ENCODE measurements at places on chromosomes 2 and 18.

DNA sequence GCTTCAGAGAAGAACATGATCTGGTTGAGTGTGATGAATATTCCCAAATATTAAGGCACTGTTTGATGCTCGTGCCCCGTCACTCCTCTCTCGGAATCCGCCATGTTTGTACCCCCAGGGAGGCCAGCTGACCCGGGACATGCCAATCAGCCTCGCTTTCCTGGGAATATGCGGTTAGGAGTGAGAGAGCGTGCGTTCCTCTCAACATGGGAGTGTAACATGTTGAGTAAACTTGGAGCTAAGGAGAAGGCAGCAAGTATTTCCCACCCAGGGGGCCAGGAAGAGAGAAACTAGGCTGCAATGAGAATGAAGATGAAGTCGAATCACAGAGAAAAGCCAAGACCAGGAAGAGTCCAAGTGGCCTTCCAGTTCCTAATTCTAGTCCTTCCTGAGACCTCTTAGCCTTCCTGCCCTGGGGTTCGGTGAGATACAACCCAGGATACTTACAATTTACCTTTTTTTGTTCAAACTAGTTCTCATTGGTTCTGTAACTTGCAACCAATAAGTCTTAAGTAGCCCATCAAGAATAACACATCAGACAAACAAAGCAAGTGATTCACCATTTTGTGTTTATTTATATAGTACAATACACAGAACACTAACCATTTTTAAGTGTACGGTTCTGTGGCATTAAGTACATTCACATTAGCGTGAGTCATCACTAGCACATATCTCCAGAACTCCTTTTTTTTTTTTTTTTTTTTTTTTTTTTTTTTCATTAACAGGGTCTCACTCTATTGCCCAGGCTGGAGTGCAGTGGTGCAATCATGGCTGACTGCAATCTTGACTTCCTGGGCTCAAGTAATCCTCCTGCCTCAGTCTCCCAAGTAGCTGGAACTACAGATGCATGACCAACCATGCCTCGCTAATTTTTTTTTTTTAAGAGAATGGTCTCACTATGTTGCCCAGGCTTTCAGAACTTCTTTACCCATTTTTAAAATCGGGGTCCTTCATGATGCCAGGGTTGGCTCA lies 36.4 kb upstream of the SLC1A4 start:
- DNase-seq: no peak

DNA sequence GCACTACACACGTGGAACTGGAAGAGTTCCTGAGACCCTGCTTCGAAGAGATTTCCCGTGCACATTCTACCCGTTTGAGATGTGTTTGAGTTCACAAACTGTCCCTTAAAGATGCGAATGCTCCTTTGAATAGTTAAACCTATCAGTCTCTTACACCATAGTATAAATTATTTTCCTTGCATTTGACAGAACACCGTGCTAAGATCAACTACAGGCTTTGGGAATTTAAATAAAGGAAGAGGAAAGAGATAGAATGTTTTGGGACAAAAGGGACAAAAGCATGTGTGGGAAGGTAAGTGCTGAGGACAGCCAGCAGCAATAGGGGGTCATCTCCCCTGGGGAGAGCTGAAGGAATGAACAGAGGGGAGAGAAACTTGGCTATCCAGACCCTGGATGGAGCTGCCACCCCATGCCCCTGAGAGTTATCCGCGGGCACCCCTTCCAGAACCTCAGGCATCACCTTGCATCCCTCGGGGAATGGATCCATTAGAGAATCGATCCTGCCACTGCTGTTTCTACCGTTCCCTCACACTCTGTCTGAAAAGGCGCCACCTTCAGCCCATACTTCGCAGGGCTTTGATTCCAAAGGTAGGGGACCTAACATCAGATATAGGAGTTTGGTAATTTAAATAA lies 888 bp upstream of the ADCY3 start:
- peak; percentile 8 for DNase-seq

- DNase-seq: no peak
Measured at GRCh38 chr2:157526070-157526469, 82.2 kb upstream of the CYTIP start.

GRCh38 chr2:106572541-106573450 lies 85.6 kb downstream of the CD8B2 start:
- no peak for DNase-seq

GRCh38 chr18:32067375-32068167 lies 24.1 kb upstream of the RNF138 start:
- DNase-seq: no peak

- no peak for DNase-seq
Measured at GRCh38 chr2:213566846-213567245, 282.6 kb downstream of the SPAG16 start.

DNA sequence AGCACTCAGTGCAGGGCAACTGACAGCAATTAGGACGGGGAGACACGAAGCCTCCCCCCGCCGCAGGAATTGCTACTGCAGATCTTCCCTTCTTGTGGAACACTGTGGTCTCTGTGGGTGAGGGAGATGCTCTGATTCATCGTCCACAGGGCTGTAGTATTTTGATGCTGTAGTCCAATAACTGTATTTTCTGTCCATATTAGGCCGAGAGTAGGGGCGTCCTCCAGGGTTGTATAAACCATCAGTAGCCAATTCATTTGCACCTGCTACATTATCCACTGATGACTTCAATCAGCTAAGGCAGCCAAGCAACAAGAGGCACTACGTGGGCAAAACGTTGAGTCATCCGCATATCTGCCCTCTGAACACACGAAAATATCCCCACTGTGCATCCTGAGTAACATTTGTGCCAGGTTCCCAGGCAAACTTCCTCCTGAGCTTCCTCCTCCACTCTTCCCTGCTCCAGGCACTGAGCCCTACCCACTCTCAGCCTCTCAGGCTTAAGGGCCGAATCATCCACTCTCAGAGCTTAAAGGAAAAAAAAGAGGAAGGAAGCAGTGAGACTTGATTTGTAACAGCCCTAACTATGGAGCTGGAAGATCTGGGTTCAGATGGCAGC lies 62.1 kb downstream of the LBH start:
- no peak for DNase-seq

DNA sequence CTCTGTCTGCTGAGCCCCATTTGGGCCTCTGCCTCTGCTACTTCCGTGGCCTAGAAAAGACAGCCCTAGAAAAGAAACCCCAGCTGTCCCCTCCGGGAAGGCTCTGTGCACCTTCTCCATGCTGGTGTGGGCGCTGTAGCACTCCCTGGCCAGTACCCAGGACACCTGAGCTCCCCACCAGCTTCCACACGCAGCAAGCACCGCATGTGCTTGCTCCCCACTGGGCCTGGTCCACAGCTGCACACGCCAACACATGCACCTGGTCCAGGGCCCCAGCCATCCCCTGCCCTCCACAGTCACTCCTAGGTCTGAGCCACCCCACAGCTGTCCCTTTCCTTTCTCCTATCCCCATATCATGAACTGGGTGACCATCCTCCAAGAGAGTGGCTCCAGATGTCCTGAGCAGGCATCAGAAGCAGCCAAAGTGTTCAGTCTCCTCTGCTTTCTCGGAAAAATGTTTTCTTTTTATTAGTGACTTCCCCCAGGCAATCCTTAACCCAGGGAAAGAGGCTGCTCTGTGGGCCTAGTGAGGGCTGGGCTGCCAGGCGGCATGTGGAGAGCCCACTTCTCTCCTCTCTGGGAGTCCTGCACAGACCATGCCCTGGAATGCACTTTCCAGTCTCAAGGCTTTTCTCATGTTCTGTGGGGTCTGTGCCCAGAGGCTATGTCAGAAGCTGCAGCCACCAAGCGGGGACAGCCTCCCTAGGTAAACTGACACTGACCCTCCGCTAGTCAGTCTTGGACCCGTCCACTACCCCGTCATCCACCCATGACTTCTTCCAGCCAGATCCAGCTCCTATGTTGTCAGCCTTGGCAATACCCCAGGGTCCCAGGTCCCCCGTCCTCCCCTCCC lies 133.7 kb downstream of the KLHL29 start:
- no peak for DNase-seq

- DNase-seq: no peak
Measured at GRCh38 chr2:205543937-205544702, 138.2 kb upstream of the NRP2 start.

DNA sequence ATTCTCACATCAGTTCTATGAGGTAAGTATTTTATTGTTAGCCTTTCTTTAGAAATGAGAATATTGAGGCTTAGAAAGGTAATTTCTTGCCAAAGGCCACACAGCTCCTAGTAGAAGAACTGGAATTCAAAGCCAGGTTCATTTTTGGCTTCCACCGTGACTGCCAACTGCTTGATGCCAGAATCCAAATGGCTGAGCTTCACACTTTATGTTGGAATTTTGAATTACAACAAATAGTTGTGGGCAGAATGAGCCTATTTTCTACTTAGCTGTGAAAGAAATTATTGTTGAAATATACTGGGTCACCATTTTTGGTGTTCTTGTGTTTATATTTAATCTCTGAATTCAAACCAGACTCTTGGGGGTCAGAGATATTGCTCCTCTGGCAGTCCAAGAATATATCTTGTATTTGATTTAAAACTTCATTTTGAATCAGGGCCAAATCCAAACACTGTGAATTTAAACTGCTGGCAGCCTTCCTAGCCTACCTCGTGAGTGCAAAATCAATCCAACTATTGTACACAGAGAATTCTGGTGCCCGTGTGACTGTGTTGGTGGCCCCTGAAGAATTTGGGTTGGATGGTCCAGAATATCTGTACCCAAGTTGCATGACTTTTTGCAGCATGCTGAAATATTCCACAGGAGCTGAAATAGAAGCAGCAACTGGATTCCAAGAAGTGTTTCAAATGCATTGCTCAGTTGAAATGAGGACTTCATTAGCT lies 35.6 kb upstream of the LPIN1 start:
- no peak for DNase-seq

GRCh38 chr2:115910270-115910669 lies 1467.8 kb downstream of the DPP10 start:
- peak; percentile 3 for DNase-seq

- DNase-seq: no peak
Measured at GRCh38 chr2:240507060-240507777, 50.6 kb downstream of the ANKMY1 start.

- DNase-seq: no peak
Measured at GRCh38 chr18:22021701-22022100, 147.7 kb upstream of the GATA6 start.

GRCh38 chr18:74478880-74479279 lies 17.3 kb upstream of the CNDP2 start:
- DNase-seq: no peak

DNA sequence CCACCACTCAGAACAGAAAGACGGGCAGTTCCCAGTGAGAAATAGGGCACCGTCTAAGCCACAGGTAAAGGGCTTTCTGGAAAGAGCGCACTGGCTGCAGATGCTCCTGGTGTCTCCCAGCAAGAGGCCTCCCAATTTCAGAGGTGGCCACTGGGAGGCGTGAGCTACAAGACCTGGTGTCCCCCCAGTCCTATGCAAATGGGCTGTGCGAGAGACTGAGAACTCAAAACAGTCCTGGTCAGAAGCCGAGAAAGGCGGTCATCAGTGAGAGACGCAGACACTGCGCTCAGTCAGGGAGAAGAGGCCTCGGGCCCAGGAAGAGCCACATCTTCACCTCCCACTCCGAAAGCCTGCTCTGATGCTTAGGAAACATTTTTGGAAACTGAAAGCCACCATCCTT lies 179.5 kb downstream of the EIPR1 start:
- DNase-seq: no peak

DNA sequence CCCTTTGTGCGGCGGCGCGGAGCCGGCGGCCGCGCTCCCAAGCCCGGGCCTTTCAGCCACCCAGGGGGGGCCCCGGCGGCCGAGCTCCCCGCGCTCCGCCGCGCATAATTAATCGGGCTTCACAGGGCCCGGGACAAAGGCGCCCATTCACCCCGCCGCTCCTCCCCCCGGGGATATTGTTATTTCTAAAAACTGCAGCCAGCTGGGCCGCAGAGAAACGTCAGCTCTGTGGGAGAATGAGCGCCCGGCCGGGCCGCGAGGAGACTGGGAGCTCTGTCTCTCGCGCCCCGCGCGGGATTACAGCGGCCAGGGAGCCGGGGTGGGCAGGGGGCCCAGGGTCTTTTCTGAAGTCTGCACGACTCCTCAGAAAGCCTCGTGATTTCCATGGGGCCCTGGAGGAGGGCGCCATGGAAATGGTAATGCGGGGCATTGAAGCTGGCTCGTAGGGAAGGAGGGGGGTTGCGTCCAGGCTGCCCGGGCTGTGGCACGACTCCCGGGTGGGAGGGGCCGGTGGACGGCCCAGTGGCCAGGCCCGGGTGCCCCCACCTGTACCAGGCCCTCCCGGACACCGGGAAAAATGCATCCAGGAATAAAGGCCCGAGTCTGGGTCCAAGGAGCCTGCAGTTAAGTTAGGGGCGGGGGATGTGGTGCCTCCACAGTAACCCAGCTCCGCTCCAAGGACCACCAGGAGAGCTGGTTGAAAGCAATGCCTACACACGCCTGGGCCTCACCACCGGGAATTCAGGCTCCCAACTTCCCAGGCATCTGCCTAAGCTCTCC lies 125.3 kb downstream of the ZFP36L2 start:
- DNase-seq: peak; percentile 13
